Stimulated activated CD8-positive, alpha-beta memory T cell treated with anti-CD3 and anti-CD28 coated beads, Interleukin-4, amount 100 ng/mL, for 1 hour (primary cell): ENCODE measurements at places on chromosomes 5 and 9.

- no peak for DNase-seq
Observed at GRCh38 chr5:141877356-141878185, 639 bp downstream of the PCDH1 start.

- DNase-seq = no peak
Observed at GRCh38 chr9:31137176-31138160, 1247.0 kb upstream of the ACO1 start.

GRCh38 chr5:122694884-122695283 lies 80.0 kb upstream of the SNX2 start:
- no peak for DNase-seq

GRCh38 chr9:125969462-125969861 lies 222.3 kb downstream of the PBX3 start:
- no peak for DNase-seq

DNA sequence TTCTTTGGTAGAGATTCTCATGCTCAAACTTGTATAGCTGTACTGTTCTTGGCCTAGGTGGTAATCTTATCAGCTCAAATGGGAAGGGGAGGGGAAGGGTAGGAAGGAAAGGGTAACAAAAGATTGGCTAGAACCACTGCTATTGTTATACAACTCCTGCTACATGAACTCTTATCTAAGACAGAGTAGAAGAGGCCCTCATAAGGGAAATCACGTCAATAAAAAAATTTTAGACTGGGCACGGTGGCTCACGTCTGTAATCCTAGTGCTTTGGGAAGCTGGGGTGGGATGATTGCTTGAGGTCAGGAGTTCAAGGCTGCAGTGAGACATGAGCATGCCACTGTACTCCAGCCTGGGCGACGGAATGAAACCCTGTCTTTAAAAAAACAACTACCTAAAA lies 15.9 kb downstream of the STOM start:
- no peak for DNase-seq

DNA sequence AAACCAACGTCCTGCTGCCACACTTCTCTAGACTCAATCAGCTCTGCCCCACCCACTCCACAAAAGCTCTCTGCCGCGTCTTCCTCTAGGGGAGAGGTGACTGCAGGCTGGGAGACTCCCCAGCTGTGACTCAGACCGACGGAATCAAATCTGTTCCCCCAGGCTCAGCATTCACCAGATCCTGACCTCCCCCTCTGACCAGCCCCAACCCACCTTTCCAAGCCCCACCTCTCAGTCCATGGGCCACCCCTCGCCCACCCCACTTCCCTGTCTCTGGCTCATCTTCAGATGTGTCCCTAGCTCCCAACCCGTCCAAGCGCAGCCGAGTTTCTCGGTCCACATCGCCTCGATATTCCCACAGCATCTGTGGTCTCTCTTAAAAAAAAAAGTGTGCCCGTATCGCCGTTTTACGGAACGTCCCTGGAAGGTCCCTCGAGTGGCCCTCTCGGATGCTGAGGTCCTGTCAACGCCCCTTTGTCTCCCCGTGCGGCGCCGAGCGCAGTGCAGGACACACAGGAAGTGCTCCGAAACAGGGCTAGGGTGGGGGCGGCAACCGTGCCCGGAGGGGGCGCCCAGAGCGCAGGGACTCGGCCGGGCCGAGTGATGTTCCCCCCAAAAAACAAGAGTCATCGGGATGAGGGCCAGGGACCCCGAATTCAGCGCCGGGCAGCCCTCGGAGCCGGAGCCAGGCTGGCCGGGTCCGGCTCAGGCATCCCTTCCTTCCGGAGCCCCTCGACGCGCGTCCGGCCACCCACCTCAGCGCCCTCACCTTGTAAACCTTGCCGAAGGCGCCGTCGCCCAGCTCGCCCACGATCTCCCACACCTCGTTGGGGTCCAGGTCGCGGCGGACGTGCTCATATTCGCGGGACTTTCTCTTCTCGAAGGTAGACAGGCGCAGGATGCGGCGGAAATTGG lies 649 bp downstream of the STK10 start:
- DNase-seq = no peak

- DNase-seq = no peak
Observed at GRCh38 chr9:135272608-135273007, 185.1 kb downstream of the OLFM1 start.

DNA sequence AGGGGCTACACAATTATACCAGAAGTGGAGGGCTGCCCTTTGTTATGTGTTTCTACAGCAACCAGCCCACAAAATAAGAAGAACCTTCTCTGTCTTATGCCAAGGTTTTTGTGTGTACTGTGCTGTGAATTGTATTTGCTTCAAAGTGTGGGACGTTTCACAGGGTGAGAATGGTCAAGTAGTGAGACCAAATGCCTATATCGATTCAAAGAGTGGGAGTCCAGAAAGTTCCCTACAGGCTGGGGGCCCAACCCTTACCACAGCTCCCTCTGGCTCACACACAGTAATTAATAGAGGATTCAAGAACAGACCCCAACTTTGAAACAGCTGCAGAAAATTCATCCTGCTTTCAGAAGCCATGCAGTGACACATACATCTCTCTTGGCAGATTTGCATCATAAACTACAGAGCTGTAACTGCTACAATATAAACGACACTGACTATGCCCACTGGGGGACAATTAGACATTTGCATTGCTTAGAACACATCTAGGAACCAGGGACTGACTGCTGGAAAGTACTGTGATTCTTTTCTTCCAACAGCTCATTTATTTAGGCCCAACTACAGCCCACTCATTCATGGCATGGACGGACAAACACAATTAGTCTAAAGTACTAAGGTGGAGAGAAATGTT lies 12.8 kb downstream of the ENC1 start:
- DNase-seq = no peak

DNA sequence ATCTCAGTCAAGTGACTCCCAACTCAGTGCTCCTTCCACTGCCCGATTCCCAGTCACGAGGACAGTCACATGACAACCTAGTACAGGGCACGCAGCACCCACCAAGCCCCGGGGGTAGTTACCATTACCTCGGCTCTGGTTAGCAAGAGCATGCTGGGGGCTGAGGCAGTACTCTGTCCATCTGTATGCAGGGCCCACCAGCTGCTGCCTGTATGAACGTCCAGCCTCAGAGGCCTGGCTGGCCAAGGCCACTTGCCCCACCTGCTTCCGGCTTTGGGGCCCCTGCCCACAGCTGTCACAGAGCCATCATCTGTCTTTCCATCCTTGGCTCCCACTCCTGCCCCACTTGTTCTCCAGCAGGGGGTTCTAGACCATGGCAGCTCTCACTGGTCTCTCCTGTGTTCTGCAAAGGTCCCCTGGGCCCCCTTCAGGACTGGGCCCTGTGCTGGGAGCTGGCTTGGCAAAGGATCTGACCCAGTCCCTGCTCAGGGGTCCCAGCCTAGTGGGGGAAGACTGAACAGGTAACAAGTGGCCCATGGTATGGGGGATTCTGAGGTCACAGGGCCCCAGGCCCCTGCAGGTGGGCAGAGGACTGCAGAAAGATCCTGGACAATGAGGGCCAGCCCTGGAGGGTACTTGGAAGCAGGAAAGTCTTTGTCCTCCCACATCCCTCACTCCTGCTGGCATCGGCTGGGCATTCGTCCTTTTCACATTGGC lies 3.3 kb downstream of the RPL35 start:
- DNase-seq = no peak

- no peak for DNase-seq
Observed at GRCh38 chr9:96621618-96622017, 2.0 kb upstream of the CDC14B start.

DNA sequence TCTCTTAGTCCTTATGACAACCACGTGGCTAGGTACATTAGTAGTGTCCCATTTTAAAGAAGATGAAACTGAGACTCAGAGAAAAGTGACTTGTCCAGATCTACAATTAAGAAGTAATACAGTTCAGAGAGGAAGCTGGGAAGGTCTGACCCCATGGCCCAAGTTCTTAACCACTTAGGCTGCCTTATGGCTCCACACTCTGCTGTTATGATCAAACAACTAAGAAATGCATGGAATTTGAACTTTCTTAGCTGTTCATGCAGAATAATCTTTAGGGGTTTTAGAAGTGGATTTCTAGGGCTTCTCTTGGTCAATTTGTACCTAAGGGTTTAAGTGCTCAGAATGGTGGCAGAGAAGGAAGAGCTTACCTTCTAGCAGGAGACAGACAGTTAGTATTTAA lies 128.0 kb upstream of the MSX2 start:
- DNase-seq = no peak

DNA sequence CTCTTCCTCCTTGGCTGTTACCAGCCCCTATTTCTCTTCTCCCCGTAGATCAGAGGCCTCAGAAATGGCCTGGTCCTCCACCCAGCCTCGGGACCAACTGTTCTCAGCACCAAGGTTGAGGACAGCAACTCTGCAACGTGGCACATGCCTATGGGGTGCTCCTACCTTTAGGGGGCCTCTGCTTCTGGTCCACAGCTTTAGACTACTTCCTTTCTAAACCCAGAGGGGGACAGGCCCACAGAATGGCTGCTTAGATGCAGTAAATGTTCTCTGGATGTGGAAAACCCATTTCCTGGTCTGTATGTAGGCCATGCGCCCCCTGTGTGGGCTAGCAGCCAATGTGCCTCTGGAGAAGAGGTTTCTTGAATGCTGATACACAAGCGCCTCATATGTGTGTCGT lies 68.4 kb downstream of the NRG2 start:
- DNase-seq = no peak

DNA sequence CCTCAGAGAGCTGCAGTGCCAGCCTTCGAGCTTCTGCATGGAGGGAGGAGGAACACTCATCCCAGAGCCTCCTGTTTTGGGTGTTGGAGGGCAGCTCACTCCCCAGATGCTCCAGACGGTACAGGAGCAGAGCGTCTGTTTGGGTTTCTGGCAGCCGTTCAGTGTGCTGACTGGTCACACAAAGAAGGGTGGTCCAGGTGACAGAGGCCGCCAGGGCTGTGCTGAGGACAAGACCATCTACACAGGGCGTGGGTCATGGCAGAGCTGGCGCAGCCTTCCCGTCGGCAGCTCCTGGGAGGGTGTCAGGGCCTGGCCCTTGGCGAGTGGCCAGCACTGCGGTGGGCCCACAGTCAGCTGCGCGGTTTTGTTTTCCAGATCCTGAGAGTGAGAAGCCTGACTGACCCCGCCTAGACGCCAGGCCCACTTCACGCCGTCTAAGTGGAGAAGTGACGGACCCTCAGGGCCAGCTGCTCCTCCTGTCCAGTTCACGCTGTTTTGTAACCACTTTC lies 131.4 kb upstream of the FAM120A start:
- DNase-seq = no peak

DNA sequence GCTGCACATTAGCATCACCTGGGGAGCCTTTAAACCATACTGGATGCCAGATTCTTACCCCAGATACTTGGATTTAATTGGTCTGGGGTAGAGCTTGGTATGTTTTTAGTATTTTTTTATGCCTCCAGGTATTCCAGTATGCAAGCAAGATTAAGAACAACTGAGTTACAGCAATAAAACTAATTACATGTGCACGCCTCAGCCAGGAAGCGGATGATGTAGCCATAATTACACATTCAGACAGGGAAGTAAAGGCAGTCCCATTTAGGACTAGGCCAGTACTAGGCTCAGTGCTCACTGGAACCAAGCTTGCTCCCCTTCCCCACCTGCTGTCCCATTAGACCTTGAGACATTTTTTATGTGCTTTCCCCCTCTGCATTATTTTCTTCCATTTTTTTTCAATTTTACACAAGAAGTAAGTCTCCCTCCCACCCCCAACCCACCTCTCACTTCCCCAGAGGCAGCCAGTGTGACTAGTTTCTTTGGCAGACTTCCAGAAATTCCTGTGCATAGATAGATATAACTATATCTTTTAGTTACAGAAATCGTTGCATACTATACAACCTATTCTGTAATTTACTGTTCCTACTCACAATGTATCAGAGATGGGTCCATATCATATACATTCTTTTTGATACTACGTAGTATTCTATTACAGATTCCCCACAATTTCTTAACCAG lies 7.1 kb upstream of the GNAQ start:
- no peak for DNase-seq

DNA sequence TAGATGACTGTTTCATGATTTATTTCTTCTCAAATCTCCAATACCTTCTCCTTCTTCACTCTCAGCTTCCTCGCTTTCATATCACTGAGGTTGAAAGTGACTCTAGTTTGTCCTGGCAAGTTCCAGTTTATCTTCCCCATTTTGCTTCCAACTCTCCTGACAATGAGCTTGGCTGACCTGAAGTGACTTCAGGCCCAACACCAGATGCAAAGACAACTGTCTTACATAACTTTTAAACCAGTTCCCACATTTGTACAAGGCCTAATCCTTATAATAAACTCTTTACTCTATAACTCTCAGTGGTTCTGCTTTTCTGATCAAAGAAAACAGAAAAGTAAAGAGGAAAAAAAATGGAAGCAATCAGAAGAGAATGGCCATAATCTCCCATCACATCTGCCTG lies 22.0 kb downstream of the GNG10 start:
- DNase-seq = no peak

GRCh38 chr5:54837093-54837492 lies 148.3 kb downstream of the ESM1 start:
- DNase-seq = no peak

GRCh38 chr9:131759017-131759647 lies 19.3 kb upstream of the RAPGEF1 start:
- DNase-seq = no peak

DNA sequence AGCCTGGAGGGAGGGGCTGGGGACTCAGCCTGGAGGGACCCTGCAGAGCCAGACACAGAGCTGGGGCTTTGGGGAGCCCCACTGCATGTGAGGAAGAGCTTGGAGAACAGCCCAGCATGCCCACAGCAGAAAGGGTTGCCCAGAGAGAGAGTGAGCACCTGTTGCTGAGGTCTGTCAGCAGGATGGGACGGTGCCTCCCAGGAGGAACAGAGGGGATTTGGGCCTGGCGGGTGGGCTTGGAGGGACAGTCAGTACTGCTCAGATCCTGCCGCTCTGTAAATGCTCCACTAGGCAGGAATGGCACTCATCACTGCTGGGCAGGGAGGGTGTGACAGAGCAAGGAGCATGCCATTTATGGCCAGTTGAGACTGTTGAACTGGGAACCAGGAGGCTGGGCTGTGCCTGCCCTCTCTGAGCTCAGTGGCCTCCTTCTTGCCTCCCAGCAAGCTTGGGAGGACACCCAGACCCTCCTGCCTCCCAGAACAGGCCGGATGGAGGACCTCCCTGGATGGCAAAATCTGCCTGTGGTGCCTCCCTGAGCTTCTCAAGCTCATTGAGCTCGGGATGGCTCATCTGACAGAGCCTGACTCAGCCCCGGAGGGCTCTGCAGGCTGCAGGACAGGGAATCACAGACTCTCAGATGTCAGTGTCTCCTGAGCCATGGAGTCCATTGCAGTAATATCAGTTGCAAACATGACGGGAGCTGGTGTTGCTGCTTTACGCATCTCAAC lies 786 bp upstream of the HRCT1 start:
- no peak for DNase-seq

DNA sequence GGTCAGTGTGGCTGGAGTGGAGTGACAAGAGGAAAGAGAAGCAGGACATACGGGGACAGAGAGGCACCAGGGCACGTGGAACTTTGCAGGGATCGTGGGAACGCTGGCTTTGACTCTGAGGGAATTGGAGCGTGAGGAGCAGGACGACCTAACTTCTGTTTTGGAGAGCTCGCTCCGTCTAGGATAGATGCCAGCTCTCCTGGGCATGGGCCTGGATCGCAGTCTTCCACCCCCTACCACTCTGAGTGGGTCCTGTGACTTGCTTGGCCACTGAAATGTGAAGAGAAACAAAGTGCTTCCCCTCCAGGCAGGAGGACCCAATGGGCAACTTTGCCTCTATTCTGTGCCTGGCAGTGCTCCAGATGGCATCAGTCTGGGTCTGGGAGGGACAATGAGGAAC lies 8.7 kb upstream of the SH3PXD2B start:
- DNase-seq = no peak
